CD4-positive, alpha-beta T cell treated with Interleukin-15 for 1 hour (primary cell): ENCODE measurements at places on chromosomes 7 and 10.

DNA sequence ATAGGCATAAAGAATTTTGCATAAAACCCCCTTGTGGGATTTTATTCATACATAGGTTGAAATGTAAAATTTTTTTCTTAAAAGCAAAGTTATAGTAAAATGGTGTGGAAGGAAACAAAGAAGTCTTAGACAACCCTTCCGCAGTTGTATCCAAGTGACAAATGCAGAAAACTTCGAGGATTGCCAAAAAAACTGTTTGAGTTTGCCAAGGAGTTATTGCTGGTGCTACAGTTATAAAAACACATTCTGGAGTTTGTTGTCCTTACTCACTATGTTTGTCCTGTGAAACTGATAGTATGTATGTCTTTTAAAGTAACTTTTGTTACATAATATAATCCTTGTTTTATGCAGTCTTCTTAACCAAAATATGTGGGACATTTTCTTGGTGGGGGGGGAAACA lies 120.3 kb downstream of the FOXP2 start:
- no peak for DNase-seq

GRCh38 chr10:111171183-111171582 lies 94.4 kb downstream of the ADRA2A start:
- no peak for DNase-seq

- no peak for DNase-seq
These were observed 81.0 kb downstream of the KIAA1549 start for GRCh38 chr7:138900035-138900828.

DNA sequence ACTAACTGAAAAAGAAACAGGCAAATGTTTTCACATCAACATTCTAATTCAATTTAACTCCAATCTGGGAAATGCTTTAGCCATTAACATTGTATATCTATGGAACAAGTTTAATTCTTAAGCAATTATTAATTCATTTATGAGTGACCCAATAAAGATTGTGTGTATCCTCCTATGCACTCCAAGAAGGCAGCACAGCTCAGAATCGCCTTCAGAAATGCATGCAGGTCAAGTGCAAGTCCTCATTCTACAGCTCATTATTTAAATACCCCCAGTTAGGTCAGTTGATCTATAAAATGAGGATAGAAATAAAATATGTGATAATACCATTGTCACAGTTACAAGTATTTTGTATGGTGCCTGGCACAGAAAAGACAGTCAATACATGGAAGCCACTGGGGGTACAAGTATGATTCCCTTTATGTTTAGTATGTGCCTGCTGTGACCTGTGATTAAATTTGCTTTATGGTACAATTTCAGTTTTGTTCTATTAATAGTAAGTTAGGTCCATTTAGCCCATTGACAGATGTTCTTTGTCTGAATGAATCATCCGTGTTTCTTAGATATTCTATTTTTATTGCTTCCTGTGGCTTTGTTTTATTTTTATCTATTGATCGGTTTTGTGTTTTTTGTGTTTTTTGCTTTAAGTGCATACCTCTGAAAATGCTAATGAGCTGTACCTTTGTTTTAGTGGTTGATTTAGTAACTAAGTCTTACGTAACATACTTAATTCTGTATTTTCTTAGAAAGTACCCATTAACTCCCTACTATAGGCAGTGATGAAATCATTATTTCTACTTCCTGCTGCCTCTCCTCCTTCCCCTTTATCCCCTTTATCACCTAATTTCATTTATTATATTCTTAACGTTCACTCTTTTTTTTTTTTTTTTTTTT lies 42.8 kb downstream of the CPXM2 start:
- DNase-seq: no peak

GRCh38 chr10:90447831-90448230 lies 410.0 kb downstream of the HTR7 start:
- DNase-seq: no peak

- DNase-seq: no peak
These were observed 44.3 kb downstream of the CCM2 start for GRCh38 chr7:45044338-45044737.

GRCh38 chr7:1418505-1419309 lies 40.6 kb downstream of the MICALL2 start:
- no peak for DNase-seq

- DNase-seq: no peak
These were observed 55.7 kb upstream of the TMEM229A start for GRCh38 chr7:124088590-124088989.

GRCh38 chr7:12612622-12613021 lies 42.1 kb downstream of the SCIN start:
- DNase-seq: no peak

- no peak for DNase-seq
These were observed 18.8 kb downstream of the TRIL start for GRCh38 chr7:28939367-28939766.

DNA sequence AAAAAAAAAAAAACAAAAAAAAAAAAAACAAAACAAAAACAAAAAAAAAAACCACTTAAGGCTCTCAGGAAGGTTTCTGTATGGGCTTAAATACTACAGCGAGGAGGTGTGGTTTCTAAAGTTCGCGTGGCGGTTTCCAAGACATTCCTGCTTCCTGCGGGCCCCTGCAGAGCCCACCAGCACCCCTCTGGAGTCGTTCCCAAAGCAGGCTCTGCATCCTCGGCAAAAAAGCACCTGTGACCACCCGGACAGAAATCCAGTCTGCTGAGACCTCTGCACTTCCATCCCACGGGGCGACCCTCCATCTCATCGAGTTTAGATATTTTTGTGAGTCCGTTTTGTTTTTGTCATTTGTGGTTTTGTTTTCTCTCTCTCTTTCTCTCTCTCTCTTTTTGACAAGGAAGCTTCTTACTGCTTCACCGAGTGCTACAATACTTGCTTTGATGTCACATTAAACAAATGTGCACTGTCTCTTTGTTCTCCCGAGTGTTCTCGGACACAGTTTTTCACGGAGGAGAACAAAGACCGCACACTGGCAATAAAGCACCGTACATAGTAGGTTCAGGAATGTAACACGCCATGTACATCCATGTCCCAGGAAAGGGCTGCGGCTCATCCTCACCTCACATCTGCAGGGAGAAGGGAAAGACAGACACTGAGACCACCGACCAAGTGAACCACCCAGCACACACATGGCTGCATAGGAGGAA lies 21.5 kb downstream of the PDGFA start:
- DNase-seq: no peak

- DNase-seq: no peak
These were observed 1.4 kb upstream of the SVIL start for GRCh38 chr10:29636178-29636577.

GRCh38 chr10:4450981-4451908 lies 374.8 kb upstream of the AKR1E2 start:
- no peak for DNase-seq

- no peak for DNase-seq
These were observed 28.3 kb upstream of the GNA12 start for GRCh38 chr7:2872296-2872874.

- no peak for DNase-seq
These were observed 18.7 kb downstream of the STAMBPL1 start for GRCh38 chr10:88898727-88899126.

DNA sequence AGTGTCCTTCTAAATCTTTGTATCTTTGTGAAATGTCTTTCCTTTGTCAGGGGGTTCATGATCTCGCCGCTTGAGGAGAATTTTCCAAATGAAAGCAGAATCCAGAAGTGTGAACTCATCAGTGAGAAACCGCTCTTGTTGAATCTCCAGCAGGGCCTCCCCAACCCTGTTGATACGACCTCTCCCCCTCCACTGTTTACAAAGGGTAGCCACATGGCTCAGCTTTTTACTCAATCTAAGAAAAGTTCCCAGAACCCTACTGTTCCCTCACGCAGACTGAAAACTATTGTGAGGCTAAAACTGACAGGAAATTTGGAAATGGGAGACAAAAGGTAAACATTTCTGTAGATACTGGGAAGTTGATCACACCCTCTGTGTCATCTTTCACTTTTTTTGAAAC lies 73.9 kb downstream of the SEMA3C start:
- no peak for DNase-seq

- DNase-seq: no peak
These were observed 82.7 kb upstream of the C1GALT1 start for GRCh38 chr7:7099584-7100014.

GRCh38 chr7:126806614-126807013 lies 446.1 kb downstream of the GRM8 start:
- DNase-seq: no peak

DNA sequence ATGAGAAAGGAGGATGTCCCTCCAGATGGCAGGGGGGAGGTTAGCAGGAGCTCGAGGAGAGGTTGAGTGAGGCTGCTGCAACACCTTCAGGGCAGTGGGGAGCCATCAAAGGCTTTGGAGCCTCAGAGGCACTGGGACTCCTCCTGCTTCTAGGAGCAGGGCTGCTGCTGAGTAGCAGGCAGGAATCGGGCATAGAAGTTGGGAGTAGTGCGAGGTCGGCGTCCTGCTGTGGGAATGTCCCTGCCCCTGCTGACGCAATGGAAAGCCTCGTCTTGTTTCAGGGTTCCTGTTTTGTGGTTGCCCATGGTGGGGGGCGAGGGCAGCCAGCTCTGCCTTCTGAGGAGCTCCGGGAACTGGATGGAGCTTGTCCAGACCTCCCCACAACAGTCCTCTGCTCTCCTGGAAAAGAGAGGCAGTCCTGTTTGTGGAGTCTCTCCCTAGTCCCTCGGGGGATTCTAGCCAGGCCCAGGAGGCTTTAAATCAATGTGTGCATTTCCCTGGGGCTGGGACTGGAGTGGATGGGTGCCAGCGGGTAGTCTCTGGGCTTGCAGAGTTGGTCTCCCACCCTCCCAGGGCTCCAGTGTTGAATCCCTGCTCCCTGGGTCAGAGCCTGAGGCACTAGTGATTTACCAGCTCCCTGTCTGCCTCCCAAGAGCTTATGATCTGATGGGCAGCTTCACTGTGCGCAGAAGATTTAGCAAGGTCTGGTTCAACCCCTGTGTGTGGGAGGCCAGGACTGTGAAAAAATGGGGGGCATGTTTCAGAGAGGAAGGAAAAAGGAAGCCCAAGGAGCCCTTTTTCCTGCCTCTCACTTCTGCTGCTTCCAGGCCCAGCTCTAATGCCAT lies 98.7 kb upstream of the PPIF start:
- DNase-seq: peak; percentile 79

GRCh38 chr7:80047856-80048459 lies 86.7 kb upstream of the GNAI1 start:
- DNase-seq: no peak

GRCh38 chr10:104076743-104077160 lies 8.9 kb downstream of the COL17A1 start:
- no peak for DNase-seq

DNA sequence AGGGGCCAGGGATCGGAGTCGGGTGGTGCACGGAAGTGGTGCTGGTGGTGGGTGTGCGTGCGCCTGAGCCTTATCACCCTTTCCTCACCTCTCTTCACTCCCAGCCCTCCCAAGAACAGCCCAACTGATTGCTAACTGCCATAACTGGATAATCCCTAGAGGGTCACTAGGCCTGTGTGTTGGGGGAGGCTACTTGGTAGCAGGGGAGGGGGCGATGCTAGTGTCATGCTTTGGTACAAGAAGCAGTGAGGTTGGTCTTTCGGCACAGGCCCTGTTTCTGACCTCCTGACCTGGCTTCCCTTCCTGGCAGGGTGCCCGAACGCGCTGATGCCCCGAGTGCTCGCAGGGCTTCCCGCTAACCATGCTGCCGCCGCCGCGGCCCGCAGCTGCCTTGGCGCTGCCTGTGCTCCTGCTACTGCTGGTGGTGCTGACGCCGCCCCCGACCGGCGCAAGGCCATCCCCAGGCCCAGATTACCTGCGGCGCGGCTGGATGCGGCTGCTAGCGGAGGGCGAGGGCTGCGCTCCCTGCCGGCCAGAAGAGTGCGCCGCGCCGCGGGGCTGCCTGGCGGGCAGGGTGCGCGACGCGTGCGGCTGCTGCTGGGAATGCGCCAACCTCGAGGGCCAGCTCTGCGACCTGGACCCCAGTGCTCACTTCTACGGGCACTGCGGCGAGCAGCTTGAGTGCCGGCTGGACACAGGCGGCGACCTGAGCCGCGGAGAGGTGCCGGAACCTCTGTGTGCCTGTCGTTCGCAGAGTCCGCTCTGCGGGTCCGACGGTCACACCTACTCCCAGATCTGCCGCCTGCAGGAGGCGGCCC lies 652 bp downstream of the KAZALD1 start:
- peak; percentile 50 for DNase-seq

DNA sequence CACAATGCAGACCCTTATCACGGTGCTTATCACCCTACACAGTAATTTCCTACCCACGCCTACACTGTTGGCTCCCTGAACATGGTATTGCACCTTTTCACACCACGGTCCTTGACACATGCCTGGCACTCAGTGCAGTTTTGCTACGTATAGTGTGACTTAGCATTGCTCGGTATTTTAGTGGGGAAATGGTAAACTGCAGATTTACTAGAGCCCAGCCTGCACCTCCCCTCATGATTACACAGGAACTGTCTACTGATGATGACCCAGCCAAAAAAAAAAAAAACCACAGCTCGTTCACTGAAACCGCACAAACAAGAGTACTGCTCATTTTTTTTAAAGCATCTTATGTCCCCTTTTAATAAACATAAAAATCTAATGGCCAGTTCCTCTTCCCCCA lies 124.2 kb upstream of the ZNF746 start:
- DNase-seq: peak; percentile 34

- no peak for DNase-seq
These were observed 29.2 kb upstream of the ATRNL1 start for GRCh38 chr10:115063701-115064658.

GRCh38 chr10:44167752-44168151 lies 217.1 kb downstream of the CXCL12 start:
- no peak for DNase-seq

- no peak for DNase-seq
These were observed 128.6 kb downstream of the ZNF248 start for GRCh38 chr10:37728830-37729229.

DNA sequence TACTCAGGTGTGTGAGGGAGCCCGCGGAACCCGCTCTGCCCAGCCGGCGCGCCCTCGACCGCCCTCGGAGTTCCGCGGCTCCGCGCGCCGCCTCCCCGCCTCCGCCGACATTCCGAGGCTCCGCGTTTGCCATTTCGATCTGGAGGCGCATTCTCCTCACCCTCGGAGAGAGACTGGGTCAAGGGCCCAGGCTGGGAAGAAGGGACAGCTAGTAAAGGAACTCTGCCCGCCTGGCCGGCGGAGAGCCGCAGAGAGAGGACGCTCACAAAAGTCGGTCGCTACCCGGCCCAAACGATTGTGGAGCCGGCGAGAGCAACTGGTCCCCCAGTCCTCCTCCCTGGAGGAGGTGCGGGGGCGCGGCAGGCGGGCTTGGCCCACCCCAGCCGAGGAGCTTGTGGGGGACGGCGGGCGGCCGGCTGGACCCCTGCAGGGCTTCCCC lies 74.5 kb upstream of the LEP start:
- peak; percentile 14 for DNase-seq
